ENCODE measurements at places on chromosomes 6 and 20.

- DNase-seq, result no peak
Measured at GRCh38 chr6:109484122-109484521, 1.1 kb upstream of the ZBTB24 start.

DNA sequence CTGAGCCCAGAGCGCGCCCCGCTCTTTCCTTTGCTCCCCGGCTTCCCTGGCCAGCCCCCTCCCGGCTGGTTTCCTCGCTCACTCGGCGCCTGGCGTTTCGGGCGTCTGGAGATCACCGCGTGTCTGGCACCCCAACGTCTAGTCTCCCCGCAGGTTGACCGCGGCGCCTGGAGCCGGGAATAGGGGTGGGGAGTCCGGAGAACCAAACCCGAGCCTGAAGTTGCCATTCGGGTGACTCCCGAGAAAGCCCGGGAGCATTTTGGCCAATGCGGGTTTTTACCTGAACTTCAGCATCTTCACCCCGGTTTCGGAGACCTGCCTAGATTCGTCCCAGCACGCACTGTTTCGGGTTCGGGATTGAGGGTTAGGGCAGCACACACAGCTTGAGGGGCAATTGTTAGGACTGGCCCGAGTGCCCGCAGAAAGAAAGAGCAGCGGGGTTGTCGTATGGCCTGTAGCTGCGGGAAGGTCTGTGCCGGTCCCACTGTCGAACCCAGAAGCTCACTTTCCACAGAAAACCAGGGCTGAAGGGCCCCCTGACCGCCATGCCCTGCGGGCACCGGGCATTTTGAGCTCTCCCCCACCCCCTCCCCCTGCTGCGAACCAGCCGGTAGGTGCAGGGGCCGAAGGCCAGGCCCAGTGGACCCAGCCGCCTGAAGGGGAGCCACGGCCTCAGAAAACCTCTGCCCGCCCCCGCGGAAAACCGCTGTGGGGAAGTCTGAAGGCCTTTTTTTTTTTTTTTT, 2.1 kb downstream of the FOXP4 start:
- peak; percentile 65 for DNase-seq

DNA sequence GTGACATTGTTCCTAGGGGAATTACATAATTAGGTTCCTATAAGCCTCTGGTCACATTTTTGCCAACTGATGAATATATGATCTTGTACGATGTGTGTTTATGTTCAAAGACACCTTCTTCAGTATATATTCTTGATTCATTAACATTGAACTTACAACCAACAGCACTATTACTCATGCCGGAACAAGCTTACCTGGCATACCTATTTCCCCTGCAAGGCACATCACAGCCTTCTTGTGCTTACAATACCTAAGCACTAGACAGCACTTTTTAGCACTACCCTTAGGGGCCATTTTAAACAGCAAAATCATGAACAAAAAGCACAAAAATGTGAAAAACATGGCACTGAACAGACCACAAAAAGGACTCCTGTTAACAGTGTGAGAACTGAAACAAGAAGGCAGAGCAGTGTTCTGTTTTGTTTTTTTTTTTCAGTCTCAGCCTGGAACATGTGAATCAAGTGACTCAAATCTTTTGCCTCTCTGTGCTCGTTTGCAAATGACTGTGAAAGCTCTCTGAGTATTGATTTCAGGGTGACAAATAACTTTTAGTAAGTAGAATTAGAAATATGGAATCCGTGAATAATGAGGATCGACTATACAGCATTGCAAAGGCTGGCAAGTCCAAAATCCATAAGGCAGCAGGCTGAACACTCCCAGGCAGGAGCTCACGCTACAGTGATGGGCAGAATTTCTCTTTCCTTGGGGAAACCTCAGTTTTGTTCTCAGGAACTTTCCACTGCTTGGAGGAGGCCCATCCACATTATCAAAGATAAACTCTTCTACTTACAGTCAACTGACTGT, 102.3 kb upstream of the TSHZ2 start:
- DNase-seq, result no peak

- peak; percentile 39 for DNase-seq
Measured at GRCh38 chr6:43129434-43130194, 41.5 kb upstream of the SRF start.

GRCh38 chr20:38747495-38748096, 664 bp upstream of the ACTR5 start:
- DNase-seq, result no peak

GRCh38 chr6:8085053-8085511, 17.3 kb downstream of the EEF1E1 start:
- DNase-seq, result peak; percentile 54

DNA sequence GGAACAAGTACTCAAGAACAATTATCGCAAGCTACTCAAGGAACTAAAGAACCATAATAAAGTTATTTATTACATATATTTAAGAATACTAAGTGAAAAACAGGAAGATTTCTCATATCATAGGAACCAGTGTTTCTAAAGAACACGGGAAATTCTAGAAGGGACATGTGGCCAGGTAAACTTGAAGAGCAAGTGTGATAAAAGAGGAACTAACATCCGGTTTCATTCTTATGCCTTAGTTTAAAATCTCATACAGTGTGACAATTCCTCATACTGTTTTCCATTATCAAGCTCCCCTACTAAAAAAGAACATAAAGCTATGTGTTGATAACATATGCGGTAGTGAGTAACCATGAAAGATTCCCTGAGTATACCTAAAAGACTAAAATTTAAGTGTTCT, 163.5 kb upstream of the SHLD1 start:
- no peak for DNase-seq

DNA sequence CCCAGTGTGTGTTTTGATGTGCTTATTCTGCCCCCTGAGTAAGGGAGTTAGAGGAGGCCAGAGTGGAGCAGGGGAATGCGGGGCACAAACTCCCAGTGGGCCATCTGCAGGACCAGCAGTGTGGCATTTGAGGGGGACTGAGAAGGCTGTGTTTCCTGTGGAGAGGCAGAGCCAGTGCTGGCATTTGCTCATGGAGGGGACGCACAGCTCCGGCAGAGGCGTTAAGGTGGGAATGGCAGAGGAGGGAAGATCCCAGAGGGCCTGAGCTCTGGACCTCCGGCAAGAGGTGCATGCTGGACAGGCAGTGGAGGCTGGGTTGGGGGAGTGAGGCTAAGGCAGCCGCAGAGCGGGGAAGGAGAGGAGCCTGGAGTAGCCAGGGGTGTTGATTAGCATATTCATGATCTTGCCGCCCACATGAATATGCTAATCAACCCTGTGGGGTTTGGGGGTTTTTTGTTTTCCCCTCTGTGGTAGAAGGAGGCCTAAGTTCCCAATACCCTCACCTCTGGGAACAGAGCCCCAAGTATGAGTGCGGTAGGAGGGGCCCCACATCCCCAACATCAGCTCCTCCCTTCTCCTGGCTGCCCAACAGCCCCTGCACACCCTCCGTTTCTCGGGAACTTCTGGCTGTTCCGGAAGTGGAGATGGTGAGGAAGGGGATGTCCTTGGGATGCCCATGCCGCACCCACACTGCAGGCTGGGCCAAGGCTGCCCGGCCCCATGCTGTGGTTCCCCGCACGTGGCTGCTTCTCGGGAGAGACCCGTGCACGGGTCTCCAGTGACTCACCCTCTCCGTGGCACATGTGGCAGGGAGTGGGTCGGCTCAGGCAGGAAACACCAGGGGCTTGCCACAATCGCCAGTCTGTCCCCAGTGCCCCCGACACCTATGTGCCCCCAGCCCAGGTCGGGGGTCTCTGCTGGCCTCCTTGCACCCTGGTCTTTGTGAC, 33.8 kb downstream of the DLGAP4 start:
- no peak for DNase-seq

DNA sequence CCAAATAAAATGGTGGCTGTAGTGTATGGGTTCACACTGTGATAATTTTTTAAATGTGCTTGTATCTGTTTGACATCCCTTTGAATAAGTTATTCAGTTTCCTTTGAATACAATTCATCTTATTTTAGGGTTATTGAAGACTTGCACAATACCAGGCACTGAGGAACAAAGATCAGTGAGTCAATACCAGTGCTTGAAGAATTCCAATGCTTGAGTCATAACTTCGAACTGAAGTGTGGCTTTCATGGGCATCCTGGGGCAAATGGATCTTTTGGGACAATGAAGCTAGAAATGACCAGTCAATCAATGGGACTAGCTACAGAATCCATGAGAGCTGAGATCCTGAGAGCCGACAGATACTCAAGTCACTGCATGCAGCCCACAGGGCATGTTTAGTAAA, 349.9 kb upstream of the FLRT3 start:
- DNase-seq, result no peak

DNA sequence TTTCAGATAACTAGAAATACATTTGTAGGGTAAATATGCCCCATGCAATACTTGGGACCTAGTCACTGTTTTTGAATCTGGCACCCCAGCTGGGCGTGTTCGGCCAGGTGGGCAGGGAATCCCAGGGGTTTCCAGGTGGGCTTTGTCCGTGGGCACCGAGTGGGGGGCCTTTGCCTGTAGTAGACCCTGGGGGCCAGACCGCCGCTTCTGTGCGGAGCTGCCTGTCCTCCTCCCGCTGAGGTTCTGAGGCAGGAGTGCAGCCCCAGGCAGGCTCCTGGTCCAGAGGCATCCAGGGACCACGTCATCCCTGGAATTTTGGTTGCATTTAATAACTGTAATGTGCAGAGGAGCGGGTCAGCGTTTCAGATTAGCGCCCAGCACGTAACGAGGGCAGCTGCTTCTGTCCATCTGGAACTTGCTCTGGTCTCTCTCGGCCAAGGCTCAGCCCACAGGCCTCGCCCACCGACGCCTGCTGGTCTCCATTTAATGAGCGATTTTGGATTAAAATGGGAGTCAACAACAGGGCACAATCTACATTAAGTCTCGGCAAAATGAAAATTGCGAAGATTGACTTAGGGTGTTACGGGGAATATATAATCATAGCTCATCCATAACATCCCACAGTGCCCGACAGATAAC, 12.8 kb downstream of the BHLHE23 start:
- no peak for DNase-seq

DNA sequence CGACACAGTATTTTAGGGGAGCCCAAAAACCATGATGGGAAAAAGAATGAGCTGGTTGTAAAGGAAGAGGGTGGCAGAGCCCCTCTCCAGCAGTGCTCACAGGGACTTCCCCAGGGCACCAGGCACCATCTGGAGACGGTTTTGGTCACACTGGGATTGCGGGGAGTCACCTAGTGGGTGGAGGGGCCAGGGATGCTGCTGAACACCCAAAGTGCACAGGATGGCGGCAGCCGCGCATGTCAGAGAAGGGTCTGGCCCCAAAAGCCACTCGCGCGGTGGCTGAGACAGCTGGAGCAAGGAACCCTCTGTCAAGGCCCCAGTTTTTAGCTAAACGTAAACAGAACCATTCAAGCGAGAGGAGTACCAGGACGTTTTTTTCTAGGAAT, 10.8 kb downstream of the CTSZ start:
- no peak for DNase-seq

GRCh38 chr6:90413867-90414266, 117.2 kb upstream of the BACH2 start:
- peak; percentile 61 for DNase-seq

GRCh38 chr6:55023230-55023629, 151.1 kb upstream of the HCRTR2 start:
- no peak for DNase-seq

DNA sequence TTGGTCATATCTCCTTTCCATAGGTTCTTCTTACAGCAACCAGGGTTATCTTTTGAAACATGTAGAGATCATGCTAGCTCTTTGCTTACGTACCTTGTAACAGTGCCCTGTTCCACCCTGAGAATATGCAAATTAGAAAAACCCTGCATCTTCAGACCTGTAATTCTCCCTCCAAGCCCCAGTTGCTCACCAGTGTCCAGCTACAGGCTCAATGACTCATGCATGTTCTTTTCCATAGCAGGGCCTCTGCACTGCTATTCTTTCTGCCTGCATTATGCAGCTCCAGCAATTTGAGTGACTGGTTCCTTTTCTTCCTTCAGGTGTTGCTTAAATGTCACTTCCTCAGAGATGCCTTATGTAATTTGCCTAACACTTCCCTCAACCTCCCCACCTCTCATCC, 636.2 kb downstream of the KHDRBS2 start:
- DNase-seq, result no peak

- no peak for DNase-seq
Measured at GRCh38 chr6:41189967-41190366, 11.0 kb downstream of the TREML2 start.

DNA sequence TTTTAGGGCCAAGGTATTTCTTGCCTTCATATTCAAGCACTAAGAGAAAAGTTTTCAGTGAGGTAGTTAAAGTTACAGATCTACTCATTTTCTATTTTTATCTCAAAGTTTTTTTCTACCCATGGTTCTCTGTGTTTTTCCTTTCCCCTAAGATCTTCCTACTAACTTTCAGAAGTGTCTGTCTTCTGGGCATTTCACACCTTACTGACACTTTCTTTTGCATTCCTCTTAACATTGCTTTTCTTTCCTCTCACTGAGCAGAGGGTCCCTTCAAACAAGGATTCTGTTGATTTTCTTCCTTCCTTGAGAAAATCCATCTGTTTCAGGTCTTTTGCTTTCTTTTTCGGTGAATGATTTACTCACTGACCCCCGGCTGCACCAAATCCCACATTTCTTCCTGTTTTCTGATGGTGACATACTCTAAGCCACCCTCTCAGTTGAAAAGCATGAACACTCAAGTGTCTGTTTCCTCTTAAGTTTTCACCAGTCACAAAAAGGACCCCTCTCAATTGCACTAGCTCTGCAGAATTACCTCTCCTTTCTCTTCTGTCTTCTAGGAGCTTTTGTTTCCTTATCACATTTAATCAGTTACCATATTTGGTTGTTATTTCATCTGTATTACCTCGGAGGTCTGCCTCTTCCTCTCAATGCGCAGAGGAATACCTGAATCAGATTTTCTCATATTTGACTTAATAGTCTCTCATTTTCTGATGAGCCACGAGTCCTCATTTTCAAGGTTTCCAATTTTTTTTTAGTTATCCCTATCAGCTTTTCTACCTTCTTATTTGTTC, 73.5 kb upstream of the RNF217 start:
- no peak for DNase-seq

GRCh38 chr6:22809370-22809769, 240.0 kb downstream of the HDGFL1 start:
- DNase-seq, result no peak

DNA sequence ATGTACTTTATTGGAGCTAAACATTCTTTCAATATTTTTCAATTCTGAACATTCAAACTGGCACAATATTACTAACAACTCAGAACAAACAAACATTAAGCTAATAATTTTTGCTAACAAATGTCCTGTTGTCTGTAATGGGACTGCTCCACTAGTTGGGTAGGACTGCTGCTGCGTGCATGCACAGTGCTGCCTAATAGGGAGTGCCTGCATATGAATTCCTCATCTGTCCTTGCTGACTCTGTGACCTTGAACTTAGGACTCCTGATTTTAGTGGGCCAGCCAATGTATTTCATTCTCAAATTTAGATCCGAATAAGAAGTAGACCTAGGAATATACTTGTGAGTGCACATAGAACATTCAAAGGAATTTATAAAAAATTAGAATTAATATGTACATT, 196.5 kb upstream of the RAB32 start:
- DNase-seq, result no peak
